ENCODE measurements at places on chromosomes 1 and 21.

DNA sequence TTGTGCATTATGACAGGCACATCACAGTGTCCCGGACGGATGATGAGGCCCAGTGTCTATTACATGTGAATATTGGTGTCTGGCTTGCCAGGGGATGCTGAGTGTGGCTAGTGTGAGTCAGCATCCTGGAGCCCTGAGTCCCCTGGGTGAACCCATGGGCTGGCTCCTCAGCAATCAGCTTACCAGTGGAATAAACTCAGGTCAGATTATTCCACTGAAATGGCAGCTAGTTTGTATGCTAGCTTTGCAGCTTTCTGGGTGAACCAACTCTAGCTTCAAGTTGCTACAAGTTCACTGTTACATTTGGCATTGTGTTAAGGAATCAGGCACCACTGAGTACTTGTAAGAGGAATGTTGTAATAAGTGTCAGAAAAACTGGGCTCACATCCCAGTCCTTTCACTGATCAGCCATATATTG, 23.9 kb upstream of the RPTN start:
- DNase-seq, result no peak

DNA sequence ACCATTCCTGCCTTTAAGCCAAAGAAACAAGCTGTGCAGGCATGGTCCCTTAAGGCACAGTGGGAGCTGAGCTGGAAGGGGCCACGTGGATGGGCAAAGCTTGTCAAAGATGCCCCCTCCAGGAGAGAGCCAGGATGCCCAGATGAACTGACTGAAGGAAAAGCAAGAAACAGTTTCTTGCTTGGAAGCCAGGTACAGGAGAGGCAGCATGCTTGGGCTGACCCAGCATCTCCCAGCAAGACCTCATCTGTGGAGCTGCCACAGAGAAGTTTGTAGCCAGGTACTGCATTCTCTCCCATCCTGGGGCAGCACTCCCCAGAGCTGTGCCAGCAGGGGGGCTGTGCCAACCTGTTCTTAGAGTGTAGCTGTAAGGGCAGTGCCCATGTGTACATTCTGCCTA, 1.3 kb upstream of the SLC50A1 start:
- no peak for DNase-seq

- no peak for DNase-seq
Measured at GRCh38 chr1:19387045-19387467, 74.9 kb downstream of the SLC66A1 start.

DNA sequence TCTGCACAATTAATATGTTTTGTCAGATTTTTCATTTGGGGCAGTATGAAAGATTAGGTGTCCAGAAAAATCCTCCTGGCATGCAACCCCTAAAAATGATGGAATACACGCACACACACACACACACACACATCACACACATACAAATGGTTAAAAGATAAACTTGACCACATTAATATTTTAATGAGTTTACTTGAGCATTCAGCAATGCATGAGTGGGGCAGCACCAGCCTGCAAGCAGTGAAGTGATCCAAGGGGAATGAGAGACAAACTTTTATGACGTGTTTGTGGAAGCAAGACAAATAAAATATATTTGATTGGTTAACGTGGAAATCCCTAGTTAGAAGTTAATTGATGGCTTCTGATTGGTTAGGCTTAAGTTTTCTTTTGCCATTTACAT, 29.1 kb upstream of the SOAT1 start:
- DNase-seq, result no peak

DNA sequence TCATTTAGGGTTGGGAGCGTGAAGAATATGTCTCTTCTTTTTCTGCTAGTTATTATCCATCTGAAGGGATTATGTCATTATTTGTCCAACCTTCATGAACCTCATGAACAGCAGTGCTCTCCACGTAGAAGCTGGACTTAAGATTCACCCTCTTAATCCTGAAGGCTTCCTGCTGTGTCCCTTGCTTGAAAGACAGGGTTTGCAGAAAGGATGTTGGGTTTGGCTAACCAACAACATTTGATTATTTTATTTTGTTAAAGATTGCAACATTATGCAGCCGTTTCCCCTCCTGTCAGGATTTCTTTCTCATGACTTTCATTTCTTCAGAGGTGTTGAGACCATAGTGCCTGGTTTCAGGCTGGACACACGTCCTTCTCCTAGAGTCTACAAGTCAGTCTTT, 75.2 kb downstream of the NGF start:
- DNase-seq, result no peak

DNA sequence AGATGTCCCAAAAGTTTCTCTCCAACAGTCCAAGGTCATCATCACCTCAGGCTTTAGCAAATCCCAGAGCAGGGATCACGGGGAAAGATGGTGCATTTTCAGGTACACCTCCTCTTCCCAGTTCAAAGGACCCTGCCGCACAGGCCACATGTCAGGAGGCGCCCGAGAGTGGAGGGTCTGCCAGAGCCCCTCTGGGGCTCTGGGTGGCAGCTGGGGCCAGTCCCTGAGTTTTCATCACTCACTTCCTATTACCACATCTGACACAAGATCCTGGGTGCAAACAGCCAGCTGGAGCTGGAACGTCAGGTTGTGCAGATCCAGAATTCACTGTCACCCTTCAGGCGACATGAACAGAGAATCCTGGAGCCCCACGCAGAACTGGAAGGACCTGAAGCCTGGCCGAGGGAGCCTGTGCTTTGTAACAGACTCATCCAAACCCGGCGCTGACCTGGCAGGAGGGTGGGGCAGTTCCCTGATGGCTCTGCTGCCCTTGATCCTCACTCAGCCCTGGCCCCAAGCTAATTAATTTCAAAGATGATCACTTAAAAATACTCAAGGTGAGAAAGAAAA, 8.8 kb downstream of the TMEM63A start:
- no peak for DNase-seq

- DNase-seq, result no peak
Measured at GRCh38 chr1:68145418-68146126, 86.8 kb downstream of the WLS start.

GRCh38 chr1:15833842-15834405, 13.6 kb upstream of the SPEN start:
- DNase-seq, result no peak

DNA sequence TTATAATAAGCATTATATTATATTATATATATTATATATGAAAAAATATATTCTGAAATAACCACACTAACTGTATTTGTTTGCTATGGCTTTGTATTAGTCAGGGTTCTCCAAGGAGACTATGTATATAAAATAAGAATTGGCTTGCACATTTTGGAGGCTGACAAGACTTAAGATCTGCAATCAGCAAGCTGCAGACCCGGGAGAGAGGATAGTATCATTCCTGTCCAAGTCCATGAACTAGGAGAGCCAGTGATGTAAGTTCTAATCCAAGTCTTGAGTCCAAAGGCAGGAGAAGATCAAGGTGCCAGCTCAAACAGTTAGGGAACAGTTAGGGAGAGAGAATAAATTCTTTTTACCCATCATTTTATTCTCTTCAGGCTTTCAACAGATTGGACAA, 639.5 kb downstream of the PLPP3 start:
- no peak for DNase-seq

Data from CD4-positive, alpha-beta T cell treated with Interleukin-2 at 100 ng/mL for 4 hours (primary cell).